Activated T-helper 1 cell treated with anti-CD3 and anti-CD28 coated beads, Interleukin-2, amount 50 U/mL, for 16 hours (primary cell): ENCODE measurements at places on chromosomes 4 and X.

GRCh38 chrX:54633641-54634040 is 103.6 kb downstream of the GNL3L start:
- DNase-seq = no peak

DNA sequence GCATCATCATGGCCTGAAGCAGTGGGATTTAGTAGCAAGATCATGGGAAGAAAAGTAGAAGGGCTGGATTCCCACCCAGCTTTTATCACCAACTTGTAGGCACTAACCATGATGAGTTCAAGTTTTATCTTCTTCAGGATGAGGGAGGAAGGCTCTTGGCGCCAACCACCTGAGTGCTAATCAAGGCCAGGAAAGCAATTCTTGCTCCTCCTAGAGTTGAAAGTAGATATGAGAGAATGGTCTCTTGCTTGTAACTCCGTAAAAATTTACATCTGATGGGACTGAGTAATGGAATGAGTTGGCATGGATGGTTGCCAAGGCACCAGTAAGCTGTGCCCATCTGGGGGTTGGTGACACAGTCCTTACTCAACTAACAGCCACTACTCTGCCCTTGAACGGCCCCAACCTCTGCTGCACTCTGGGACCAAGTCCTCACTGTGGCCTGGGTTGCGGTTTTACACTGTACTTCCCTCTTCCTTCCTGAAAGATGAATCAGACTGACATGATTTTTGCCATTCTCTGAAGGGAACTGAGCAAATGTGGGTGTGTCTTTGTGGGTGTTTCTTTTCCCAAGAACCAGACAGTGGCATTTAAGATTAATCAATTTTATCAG is 39.4 kb upstream of the NDP start:
- DNase-seq = no peak

DNA sequence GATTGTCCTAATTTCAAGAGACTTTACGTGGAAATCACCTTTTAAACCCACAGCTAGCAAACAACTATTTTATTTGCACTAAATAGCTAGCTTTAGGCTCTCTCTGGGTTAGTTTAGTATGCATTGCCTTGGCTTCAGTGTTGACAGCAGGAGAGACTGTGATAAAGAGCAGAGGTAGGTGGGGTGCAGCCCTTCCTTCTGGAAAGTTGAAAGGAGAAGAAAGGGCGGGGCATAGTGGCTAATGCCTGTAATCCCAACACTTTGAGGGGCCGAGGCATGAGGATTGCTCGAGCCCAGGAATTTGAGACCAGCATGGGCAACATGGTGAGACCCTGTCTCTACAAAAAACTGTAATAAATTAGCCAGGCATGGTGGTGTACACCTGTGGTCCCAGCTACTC is 29.0 kb upstream of the TMEM154 start:
- no peak for DNase-seq

DNA sequence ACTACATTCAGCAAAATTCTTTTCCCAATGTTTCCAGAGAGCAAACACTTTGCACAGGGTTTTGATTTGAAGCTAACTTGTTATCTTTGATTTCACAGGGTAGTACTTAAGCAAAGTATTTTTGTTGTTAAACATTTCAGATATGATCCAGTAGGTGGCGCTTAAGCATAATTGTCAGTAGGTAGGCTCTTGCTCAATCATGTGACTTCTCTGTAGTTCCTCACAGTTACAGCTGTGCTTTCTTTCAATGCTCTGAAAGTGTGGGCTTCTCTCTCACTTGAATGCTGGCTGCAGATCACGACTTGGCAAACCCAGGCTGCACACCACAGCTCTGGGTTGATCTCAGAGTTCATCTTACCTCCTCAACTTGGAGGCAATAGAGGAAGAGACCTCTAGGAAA is 1016.5 kb downstream of the SH3BGRL start:
- no peak for DNase-seq
